ENCODE measurements at places on chromosomes 16 and 17.

DNA sequence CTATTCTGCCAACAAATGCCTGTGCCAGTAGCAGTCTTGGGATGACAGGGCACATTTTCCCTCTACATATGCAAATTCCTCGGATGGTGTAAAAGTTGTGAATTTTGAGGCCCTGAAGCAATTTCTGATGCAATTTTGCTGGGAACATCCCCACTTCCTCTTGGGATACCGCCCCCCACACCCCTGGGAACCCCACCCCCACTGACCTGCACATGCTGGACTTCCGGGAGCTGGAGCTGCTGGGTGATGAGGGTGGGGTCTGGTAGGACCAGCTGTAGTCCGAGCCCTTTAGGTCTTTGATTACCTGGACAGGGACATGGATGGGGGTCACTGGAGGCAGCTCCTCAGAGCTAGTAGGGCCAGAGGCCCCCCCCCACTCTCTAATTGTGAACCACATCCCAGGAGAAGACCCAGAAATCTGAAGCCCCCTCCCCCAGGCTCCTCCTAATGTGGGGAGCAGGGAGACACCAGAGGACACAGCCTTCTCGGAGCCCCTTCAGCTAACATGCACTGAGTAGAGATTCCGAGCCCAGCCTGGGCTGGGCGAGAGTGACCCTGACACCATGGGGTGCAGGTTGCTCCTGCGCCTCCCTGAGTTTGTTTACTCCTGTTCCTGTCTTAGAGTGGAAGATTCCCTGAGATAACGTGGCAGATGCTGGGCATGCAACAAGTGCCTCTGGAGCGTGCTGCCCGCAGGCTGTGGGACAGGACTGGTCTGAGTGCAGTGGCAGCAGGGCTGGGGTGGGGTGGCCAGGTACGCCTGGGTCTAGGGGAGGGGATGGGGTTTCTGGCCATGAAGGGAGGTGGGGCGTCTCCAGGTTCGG, 9.0 kb downstream of the MTSS2 start:
- no peak for DNase-seq

- DNase-seq, result no peak
Observed at GRCh38 chr17:42748202-42748907, 3.5 kb upstream of the EZH1 start.

- DNase-seq, result peak; percentile 58
Observed at GRCh38 chr16:70478912-70479341, 24.5 kb downstream of the FCSK start.

DNA sequence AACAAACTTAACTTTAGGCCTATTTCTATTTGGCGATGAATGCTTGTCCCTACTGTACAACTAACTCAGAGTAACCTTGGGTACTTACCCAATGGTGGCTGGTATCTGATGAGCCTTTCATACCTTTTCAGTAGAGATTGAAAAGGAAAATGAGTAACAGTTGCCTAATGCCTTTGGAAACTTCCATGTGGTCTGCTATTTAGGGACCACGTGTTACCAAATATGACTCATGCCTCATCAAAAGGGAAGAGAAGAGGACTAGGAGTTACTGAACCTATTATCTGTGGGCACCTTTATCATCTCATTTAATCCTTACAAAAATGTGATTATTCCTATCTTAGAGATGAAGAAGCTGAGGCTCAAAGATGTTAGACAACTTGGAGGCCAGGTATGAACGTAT, 8.1 kb downstream of the MYOCD start:
- DNase-seq, result no peak

GRCh38 chr16:78436846-78437245, 337.4 kb downstream of the WWOX start:
- no peak for DNase-seq

DNA sequence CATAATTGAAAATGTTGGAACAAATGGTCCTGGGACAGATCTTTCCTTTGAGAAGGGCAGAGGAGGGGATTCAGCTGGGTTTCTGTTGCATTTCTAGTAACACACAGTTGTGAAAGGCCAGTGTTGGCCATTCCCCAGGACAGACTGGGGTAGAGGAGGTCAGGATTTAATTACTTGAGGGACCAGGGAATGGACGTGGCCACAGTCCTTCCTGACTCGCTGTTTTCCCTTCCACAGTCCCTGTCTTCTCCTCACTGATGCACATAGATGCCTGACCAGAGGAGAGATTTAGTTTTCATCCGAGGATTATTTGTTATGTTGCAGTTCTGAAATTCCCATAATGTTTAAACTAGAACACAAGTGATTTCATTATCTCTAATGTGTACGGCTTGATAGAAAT, 25.2 kb upstream of the HEATR6 start:
- DNase-seq, result no peak

DNA sequence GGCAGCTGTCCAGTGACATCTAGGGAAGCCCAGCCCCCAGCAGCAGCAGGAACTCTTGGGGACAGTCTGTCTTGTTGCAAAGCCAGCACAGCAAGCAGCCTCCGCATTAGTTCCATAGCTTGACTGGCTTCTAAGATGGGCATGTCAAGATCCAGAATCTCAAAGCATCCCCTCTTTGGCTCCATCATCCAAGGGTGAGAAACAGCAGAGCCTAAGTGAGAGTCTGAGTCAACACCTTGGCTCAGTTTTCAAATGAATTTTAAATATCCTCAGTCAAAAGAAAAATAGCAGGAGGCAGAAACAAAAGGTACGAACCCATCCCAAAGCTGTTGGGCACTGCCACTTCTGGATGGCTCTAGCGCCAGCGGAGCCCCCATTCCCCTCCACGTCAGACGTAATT, 2.2 kb downstream of the CLDN9 start:
- no peak for DNase-seq

DNA sequence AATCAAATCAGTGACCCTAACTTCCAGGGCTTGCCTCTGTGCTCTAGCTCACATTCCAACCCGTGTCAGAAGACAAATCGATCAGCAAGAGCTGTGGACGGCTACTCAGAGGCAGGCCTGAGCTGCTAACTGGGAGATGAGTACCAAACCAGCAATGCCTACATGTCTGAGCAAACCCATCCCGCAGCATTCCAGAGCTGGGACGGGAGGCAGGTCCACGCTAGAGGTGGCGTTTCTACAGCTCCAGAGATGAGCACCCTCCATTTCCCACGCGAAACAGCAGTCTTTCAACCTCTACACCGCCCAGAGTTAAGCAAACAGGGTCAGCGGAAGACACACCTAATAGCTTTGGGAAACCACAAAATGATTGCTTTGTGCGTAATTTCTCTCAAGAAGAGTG, 6.5 kb downstream of the NXN start:
- no peak for DNase-seq

GRCh38 chr16:68764862-68765261, 27.8 kb downstream of the CDH1 start:
- DNase-seq, result no peak

DNA sequence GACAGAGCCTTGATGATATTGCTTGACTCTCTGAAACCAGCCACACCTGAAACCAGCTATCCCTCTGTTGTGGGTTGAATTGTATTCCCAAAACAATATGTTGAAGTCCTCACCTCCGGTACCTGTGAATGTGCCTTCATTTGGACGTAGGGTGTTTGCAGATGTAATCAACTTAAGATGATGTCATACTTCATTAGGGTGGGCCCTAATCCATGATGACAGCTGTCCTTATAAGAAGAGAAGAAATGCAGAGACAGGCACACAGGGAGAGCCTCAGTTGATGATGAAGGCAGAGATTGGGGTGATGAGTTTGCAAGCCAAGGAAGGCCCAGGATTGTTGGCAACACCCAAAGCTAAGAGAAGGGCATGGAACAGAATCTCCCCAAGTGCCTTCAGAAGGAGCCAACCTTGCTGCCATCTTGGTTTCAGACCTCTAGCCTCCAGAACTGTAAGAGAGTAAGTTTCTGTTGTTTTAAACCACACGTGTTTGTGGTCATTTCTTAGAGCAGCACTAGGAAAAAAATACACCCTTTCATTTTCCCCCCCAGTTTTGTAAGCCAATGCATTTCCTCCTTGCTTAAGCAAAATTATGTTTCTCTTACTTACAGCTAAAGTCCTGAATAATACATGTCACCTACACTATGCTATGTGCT, 29.4 kb upstream of the MYH10 start:
- DNase-seq, result no peak

- DNase-seq, result no peak
Observed at GRCh38 chr17:59362811-59363205, 31.4 kb downstream of the YPEL2 start.

DNA sequence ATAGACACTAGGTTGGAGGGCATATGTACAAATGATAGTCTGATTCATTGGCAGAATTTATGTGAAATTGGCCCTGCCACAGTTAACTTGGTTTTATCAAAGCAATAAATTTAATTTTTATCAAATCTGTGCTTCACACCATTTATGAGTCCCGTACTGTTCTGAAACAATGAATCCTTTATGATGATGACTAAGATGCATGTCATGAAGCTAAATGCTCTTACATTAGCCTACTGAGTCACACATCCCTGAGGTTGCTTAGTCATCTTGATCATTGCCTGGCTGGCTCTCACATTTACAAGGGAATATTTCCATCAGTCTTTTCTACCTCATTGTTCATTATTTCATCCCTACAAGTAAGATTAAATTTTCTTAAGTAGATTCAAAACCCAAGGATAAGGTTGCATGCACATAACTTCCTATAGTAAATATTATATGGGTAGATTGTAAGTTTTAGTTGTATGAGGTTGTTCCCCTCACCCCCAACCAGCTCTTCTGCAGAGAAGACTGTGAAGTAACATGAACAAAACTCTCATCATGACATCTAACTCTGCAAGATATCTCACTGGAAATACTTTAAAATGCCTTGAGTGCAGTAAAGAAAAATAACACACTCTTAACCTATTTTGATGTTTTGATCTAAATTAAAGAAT, 170.7 kb downstream of the CYB561 start:
- DNase-seq, result no peak

DNA sequence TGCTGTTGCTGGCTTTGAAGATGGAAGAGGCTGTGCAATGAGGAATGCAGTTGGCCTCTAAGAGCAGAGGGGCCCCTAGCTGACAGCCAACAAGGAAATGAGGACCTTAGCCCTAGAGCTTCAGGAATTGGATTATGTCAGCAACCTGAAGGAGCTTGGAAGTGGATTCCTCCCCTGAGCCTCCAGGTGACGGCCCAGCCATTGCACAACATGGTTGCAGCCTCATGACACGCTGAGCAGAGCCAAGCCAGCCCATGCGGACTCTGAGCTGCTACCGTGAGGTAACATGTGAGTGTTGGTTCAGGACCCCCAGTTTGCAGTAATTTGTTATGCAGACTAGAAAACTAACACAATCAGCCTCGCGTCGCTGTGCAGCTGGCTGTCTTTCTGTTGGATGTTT, 20.2 kb downstream of the CCDC42 start:
- no peak for DNase-seq

- DNase-seq, result peak; percentile 69
Observed at GRCh38 chr16:19882186-19882585, 2.5 kb downstream of the GPRC5B start.

GRCh38 chr17:38969281-38969680, 2.1 kb upstream of the FBXO47 start:
- DNase-seq, result no peak

DNA sequence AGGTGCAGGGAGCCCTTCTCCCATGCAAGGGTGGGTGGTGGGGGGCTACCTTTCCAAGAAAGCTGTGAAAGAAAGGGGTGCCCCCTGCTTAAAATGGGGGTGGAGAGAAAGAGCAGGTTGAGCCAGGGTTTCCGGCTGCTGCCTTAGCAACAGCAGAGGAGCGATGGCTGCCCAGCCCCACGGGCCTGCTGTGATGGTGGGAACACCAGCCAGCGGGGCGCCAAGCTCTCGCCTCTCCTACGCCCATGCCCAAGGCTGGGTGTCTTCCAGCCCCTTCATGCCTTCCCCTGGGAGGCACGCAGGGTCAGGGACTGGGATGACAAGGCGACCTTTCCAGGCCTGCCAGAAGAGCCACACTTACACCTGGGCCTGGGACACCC, 3.0 kb downstream of the FMNL1 start:
- DNase-seq, result no peak

- no peak for DNase-seq
Observed at GRCh38 chr17:78394209-78394608, 15.8 kb downstream of the PGS1 start.

DNA sequence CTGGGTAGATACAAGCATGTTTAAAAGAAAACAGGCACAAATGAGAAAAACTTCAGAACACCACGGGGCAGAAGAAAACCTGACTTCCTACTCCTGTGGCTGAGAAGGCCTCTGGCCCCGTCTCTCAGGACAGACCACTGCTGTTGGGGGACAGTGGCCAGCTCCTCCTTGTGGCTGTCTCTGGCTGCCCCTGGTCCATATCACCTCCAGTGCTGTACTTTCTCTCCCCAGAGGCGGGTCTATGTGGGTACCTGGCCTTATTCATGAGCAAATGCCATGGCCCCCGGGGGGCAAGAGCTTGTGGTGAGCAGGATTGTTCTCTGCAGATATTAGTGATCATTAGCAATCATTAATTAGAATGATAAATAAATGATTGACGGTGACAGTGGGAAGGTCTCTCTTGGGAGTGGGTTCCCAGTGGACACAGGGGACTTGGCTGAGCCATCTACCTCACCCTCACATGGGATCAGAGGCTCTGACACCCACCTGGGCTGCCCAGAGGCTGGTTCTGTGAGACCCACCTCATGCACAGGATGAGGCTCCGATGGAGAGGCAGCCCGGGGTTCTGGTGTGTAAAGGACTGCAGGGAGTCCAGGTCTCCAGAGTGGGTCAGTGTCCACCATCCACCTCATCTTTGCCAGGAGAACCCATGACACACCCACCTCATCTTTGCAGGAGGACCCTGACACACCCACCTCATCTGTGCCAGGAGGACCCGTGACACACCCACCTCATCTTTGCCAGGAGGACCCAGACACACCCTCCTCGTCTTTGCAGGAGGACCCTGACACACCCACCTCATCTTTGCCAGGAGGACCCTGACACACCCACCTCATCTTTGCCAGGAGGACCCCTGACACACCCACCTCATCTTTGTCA, 30.6 kb upstream of the CBFA2T3 start:
- no peak for DNase-seq

GRCh38 chr17:3870871-3871306, 22.0 kb downstream of the CAMKK1 start:
- DNase-seq, result no peak

DNA sequence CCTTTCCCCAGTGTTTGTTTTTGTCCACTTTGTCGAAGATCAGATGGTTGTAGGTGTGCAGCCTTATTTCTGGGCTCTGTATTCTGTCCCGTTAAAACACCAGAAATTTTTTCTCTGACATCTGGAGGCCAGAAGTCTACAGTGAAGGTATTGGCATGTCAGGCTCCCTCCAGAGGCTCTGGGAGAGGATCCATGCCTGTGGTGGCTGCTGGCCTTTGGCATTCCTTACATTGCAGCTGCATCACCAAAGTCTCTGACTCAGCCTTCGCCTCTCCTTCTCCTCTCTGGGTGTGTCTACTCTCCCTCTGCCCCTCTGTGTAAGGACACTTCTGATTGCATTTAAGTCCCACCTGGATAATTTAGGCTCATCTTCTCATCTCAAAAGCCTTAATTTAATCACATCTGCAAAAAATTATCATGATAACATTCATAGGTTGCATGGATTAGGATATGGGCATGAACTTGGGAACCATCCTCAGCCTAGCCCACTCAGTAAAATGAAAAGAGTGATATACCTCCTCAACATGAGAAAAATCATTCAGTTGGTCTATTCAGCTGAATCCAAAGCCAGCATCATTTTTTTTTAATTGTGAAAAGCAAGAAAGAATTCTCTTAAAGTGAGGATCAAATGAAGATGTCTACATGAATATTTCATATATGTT, 78.0 kb downstream of the MAP2K6 start:
- DNase-seq, result no peak
